ENCODE measurements at places on chromosomes 1 and 21.
A peak's percentile ranks its signal among the peaks of the same experiment; 100 is the strongest.

DNA sequence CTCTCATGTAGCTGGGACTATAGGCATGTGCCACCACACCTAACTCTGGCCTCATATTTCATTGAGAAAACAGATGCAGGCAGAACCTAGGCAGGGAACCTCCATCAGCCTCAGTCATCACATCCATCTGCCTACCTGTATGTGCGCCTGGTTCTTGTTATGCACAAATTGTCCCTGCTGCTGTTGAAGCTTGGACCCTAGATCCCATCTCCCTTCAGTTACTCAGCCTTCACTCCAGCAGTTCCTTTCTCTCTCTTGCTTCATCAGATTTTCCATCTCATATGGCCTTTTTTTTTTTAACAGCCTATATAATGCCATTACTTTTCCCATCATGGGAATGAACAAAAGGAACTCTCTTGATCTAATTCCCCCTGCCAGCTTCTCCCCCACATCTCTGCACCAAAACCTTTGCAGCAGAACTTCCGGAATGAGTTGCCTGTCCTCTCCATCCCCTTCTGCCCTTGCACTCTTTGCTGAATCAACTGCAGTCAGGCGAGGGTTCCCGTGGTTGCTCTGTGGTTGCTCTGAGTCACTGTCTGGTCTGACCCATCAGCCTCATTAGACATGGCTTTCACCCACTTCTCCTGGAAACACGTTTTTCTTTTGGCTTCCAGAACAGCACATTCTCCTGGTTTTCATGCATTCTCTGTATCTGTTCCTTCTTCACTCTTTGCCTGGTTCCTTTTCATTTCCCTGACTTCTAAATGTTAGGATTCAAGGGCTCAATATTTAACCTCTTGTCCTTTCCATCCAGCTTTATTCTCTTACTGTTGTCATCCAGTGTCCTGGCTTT lies 41.5 kb downstream of the UBE4B start:
- no peak for DNase-seq

DNA sequence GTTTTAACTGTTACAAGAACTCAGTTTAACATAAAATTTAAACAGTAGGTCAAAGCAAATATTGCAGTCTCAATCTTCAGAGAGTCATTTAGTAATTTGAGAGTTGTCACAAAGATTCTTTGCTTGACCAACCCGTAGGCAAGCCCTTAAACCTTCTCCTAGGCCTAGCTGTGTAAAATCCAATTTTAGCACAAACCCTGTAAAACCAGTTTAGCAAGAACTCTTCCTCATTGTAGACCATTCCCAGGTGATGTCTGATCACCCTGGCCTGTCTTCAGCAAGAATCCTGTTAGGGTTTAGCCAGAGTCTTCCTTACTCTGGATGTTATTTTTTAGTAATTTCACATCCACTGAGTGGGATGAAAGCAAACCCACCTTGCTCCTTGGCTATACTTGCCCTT lies 30.1 kb downstream of the LRIG2 start:
- DNase-seq = no peak

GRCh38 chr1:234239936-234240335 lies 133.3 kb upstream of the COA6 start:
- DNase-seq = no peak

DNA sequence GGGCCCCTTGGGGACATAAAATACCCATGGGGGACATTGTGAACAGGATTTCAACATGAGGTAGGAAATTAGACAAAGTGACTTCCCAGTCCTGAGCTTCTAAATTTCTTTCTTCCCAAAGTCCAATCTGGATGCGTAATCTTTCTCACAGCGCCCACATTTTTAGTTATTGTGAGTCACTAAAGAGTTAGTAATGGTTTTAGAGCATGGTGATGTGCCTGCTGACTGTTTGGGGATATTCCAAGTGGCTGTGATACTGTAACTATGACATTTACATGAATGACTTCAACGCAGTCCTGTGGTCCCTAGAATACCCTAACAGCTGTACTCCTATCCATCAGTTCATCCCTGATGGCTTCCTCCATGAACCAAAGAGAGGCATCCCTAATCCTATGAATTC lies 224.0 kb upstream of the COA6 start:
- DNase-seq = no peak

DNA sequence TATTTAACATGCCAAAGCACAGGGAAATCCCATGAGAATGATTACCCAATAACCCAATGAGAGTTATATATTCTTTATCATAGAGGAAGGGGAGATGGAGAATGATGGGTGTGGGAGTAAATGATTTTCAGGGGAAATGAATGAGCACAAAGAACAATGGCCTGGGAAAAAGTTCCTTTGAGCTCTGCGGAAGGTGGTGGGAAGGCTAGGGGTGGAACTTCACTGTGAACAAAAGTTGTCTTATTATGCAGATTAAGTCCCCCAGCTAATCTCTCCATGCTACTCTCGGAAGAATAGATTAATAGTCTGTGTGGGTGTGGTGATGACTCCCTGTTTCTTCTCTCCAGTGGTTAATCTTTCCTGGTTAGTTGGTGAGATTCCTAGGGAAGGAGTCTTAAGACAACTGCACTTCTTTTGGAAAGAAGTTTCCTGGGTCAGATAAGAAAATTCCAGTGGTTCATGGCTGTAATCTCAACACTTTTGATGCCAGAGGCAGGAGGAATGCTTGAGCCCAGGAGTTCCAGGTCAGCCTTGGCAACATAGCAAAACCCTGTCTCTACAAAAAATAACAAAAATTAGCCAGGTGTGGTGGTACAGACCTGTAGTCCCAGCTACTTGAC lies 71.6 kb downstream of the DNTTIP2 start:
- no peak for DNase-seq

DNA sequence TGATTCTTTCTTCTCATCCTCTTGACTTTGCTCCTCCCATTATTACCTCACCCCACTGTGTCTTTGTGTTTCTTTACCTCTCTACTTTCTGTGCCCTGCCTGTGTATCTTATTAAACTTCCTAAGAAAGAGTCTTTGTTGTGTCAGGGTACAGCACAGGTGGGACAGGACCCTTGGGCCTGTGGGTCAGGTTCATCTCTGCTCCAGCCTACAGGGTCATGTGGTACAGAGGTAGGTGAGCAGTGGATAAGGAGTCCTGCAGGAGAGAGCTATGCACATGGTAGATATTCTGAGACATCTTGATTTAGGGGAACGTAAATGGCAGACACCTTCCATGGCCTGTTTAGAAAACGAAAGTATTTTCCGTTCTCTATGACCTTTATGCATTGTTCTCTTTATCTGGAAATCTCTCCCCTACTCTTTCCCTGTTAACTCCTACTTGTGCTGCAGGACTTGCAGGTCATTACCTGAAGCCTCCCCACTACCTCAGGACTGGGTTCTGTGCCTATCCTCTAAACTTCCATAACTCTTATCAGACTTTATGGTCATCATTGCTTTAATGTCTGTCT lies 9.9 kb downstream of the GIPC2 start:
- no peak for DNase-seq

DNA sequence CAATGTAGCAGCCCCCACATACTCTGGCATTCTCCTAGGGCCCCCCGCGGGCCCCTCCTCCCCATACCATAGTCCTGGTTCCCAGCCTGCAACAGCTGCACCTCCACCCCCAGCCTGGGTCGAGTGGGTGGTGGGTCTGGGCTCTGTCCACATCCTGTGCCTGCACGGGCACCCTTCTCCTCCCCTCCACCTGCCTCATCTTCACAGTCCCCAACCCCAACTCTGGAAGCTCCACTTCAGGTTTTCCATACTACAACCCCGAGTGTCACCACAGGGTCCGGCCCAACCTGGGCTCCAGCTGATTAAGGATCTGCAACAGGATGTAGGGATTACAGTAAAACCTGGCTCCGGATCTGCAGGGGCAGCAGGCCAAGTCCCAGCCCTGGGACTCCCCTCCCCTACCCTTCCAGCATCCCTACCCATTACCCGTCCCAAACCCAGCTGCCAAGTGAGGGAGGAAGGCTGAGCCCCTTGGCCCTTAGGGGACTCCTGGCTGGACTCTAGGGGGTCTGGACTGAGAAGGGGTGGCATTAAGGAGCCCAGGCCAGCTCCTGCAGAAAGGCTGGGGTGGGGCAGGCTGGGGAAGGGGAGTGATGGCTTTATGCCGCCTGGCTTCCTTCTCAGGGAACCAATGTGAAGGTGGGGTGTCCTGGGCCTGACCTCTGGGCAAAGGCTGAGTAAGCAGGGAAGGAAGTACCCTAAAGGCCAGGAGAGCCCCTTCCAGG lies 116.8 kb downstream of the CASZ1 start:
- peak; percentile 49 for DNase-seq

DNA sequence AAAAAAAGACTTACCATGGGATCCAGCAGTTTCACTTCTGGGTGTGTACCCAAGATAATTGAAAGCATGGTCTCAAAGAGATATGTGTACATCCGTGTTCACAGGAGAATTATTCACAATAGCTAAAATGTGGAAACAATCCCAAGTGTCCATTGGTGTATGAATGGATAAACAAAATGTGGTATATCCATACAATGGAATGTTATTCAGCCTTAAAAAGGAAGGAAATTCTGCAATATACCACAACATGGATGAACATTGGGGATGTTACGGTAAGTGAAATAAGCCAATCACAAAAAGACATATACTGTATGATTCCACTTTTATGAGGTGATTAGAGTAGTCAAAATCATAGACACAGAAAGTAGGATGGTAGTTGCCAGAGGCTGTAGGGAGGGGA lies 7.0 kb upstream of the TUT4 start:
- DNase-seq = no peak

DNA sequence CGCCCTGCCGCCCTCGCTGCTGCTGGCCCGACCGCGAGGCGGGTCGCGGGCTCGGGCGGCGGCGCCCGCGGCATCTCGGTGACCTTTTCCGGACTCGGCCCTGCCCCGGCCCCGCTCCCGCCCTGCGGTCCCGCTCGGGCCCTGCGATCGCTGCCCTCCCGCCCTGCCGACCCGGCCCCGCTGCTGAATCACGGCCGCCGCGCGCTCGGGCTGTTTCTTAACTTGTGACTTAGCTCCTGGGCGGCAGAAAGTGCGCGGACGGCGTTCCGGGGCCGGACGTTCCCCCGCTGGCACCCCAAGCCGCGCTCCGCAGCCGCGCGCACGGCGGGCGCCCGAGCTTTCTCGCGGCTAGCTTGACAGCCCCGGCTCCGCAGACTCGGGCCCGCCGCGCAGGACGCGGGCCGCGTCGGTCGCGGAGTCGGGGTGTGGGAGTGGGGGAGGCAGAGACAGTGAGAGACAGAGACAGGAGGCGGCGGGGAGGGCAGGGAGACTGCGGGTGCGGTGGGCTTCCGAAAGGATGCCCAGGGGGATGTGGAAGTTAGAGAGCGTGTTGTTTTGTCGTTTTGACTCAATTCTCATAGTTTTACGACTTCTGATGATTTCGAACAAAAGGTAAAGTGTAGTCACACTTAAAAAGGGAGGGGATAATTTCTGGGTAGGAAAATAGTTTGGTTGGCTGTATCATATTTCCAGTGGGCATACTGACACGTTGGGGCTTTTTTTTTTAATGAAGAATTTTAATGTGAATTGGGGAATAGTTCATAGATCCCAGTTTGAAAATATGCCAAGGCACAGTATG lies 49.8 kb downstream of the PRDM2 start:
- DNase-seq = peak; percentile 64

DNA sequence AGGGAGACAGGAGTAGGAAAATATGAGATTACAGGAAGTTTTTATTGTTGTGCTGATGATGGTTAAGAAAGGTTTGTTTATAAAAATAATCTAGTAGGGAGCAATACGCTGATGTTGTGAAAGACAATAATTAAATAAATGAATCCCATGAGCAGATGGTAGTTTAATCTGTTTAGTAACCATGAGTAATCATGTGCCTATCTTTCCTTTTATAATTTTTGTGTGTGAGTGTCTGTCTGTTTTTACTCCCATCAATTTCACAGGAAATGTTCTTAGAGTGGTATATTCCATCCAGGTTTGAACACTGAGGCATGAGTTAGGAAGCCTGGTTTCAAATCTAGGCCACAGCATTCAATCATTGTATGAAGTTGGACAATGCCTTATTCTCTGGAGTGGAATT lies 180.5 kb downstream of the OLFM3 start:
- DNase-seq = no peak

DNA sequence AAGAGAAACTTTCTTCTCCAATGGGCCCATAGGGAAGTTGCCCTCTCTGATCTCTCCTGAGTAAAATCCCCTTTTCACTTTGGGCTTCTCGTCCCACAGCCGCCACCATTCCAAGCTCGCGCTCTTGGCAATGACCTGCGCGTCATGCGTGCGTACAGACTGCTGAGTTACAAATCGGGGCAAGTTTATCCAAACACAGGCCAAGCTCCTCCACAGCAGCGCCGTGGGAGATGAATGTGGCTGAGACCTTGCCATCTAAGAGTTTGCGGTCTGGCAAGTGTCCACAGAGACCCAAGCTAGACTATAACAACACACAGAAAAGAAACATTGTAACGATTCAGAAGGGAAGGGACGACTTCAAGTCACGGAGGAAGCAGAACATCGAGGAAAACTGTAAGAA lies 116.3 kb upstream of the SOD1 start:
- no peak for DNase-seq

GRCh38 chr1:27045973-27046558 lies 33.4 kb upstream of the TENT5B start:
- DNase-seq = peak; percentile 57

DNA sequence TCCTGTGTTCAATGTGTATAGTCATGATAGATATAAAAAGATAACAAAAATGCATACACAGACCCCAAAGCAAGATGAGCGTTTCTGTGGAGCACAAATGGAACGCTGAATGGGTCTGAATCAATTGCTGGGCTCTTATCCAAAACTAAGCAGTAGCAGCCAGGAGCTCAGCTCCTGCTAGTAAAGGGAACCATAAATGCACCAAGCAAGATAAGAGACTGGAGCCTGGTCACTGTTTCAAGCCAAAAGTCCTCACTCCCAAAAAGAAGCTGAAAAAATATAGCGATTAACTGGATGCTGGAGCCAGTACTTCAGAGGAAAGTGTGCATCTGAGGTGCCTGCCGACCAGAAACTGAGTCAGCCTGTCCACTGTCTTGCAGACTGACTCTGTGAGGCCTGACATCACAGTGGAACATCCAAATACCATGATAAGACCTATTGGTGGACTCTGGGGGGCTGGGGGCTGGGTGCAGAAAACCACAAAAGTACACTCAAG lies 68.9 kb downstream of the LRRC8C start:
- no peak for DNase-seq

DNA sequence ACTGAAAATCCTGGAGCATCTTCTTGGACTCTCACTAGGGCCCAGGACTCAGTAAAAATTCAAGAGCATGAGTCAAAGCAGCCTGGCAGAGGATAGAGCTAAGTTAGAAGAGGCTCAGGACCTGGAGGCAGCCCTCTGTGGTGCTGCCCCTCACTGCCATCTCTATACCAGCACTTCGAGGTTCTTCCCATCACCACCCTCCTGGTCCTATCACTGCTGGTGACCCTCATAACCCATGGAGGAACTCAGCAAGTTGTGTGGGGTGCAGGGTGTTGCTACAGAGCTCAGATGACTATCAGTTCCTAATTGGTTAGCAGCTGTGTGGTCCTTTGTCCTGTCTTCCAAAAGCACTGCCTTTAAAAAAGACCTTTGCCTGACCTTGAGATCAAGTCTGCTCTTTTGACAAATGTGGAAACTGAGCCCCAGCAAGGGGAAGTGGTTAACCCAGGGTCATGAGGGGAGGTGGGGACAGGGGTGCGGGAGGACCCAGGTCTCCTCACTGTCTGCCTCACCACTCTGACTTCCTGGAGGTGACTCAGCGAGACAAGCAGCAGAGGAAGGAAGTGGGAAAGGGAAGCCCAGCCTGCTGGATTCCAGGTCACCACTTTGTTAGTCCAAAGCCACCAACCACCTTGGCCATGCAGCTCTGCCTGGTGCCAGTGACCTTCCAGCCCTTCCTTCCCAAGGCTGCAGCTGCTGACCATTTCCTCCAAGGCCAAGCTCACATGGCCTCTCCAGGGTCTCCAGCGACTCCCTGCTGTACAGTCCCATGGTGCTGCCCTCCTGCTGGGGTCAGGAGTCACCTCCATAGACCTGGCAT lies 199.4 kb upstream of the EDN2 start:
- DNase-seq = no peak

Data from hematopoietic multipotent progenitor cell (in vitro differentiated cells).